ENCODE measurements at places on chromosomes 5 and 9. TPM values are rescaled to one million over a fixed set of nuclear protein-coding genes. Genes with fewer than 3 reads are reported as not detected.
A peak's percentile ranks its signal among the peaks of the same experiment; 100 is the strongest.

Gene FCHO2
- 71.1 TPM for total RNA-seq

Gene ARRDC3
- total RNA-seq = 80.3 TPM

DNA sequence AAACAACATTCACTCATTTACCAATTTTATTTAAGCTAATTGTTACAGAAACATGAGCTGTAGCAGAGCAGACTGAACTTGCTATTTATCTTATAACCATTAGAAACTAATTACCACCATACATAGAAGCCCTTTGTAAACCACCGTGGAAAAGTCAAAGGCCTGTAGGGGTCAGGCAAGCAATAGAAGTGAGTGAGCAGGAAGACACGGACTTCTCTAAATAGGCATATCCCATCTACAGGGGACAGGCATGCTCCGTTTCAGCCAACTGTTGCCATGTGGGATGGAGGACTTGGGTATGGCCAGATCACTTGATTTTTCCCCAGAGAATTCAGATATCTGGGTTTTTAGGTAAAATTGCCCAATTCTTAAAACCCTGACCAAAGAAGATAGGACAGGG is 44.8 kb downstream of the PRRC1 start:
- H3K36me3 ChIP-seq = no peaks in the 10 kb centered on the region
- no peaks in the 10 kb centered on the region for H3K4me1 ChIP-seq
- H3K4me3 ChIP-seq = no peak overlapping the region

Gene CCDC192
- total RNA-seq = not detected

DNA sequence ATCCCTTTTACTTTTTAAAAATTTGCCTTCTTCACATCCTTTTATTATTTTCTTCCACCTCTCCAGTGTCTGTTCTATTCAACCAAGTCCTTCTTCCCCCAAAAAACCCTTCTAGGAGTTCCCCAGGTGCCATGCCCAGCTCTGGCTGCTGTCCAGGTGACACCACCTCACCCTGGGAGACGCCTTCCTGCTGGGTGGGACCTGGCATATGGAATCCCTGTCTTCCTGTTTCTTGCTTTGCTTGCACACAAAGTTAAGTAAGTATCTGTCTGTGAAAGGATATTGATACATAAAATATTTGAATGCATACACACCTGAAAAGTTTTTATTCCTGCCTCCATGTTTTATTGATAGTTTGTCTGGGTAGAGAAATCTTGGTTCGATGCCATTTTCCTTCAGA is 23.1 kb upstream of the MED10 start:
- H3K27ac ChIP-seq = no peak overlapping the region
- no peak overlapping the region for H3K4me3 ChIP-seq
- DNase-seq = no peak

- H3K27me3 ChIP-seq = no peaks in the 10 kb centered on the region
- no peak overlapping the region for H3K4me3 ChIP-seq
- H3K4me1 ChIP-seq = no peaks in the 10 kb centered on the region
These were observed 222.6 kb upstream of the GLRA1 start for GRCh38 chr5:152147286-152147685.

Gene SNCAIP
- total RNA-seq = 3.2 TPM

Gene GFI1B
- total RNA-seq = 0.90 TPM

DNA sequence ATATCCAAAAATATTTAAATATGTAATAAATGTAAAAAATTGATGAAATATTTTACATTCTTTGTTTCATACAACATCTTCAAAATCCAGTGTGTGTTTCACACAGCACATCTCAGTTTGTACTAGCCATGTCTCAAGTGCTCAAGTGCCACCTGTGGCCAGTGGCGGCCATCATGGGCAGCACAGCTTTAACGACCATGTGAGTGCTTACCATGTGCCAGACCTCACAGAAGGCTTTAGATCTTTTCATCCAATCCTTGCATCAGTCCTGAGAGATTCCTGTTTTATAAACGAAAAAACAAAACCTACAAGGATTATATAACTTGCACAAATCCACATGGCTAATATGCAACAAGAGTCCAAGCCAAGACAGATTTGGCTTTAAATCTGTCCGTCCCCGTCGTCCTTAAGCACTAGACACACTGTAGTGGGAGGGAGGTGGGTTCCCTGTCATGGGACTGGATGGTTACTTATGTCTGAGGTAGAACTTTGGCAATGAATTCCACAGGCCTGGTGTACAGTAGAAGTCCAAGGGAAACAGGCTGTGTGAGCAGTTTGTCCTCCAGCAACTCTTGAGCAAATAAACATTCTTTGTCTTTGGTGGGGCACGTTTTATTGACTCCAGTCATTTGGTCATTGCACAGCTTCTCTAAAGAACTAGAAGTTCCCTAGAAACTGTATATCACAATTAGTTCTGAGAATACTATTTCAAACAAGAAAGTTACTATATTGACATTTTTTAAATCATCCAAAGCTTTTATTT is 25.0 kb upstream of the F2R start:
- no peak overlapping the region for H3K4me3 ChIP-seq
- DNase-seq = no peak
- H3K4me1 ChIP-seq = peaks cover 12% of the 10 kb centered on the region

GRCh38 chr5:147327905-147328304 is 93.1 kb downstream of the STK32A start:
- no peak for DNase-seq
- no peak overlapping the region for H3K4me3 ChIP-seq
- no peaks in the 10 kb centered on the region for H3K36me3 ChIP-seq
- no peak overlapping the region for H3K27ac ChIP-seq
- H3K27me3 ChIP-seq = no peaks in the 10 kb centered on the region

GRCh38 chr5:147188200-147189108 is 46.4 kb upstream of the STK32A start:
- DNase-seq = peak; percentile 53
- H3K27ac ChIP-seq = no peak overlapping the region
- H3K36me3 ChIP-seq = no peaks in the 10 kb centered on the region
- no peaks in the 10 kb centered on the region for H3K4me1 ChIP-seq
- no peaks in the 10 kb centered on the region for H3K27me3 ChIP-seq

DNA sequence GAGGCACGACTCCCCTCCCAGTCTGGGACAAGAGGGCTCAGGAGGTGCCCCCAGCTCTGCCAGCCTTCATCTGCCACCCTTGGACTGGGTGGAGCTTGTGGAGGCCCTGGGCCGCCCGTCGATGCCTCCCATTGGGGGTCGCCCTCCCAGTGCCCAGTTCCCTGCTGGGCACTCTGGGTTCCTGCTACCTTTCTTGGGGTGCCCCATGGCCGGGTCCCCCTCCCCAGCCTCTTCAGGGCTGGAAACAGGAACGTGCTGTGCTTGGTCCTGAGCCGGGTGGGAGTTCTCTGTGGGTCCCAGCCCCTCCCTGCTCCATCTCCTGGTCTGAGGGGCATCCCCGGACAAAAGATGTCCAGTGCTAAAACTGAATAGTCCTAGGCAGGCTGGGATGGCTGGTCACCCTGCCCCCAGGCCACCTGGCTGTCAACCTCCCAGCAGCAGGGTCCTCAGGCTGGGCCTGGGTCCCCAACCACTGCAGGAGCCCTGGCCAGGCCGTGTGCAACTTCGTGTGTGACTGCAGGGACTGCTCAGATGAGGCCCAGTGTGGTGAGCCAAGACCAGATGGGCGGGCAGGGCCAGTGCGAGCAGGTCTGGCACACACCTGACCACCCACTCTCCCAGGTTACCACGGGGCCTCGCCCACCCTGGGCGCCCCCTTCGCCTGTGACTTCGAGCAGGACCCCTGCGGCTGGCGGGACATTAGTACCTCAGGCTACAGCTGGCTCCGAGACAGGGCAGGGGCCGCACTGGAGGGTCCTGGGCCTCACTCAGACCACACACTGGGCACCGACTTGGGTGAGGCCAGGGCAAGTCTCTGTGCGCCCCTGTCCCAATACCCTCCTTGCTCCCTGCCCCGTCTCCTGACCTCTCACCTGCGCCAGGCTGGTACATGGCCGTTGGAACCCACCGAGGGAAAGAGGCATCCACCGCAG is 784 bp downstream of the MAMDC4 start:
- H3K4me3 ChIP-seq = no peak overlapping the region
- no peak overlapping the region for H3K27ac ChIP-seq
- no peak for DNase-seq
- H3K36me3 ChIP-seq = no peaks in the 10 kb centered on the region
- peaks cover 7% of the 10 kb centered on the region for H3K27me3 ChIP-seq

Data from left lung (tissue), 14 donors.